ENCODE measurements at places on chromosomes 5 and 9.

DNA sequence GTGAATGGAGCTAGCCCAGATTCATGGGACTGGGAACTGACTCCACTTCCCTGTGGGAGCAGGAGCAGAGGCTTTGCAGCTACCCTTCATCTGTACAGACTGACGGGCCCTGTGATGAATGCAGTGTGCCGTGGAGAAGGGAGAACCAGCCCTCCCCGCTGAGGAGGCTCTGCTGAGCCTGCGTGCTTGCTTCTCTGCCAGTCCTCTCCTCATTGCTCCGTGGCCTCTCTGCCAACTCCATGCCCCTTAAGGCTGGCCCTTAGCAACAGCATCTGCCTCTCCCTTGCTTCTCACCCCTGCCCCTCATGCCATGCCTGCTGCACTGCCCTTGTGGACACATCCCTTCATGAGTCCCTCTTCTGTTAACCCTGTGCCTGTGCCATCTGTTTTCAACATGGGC lies 53.6 kb downstream of the GADD45G start:
- no peak for DNase-seq

DNA sequence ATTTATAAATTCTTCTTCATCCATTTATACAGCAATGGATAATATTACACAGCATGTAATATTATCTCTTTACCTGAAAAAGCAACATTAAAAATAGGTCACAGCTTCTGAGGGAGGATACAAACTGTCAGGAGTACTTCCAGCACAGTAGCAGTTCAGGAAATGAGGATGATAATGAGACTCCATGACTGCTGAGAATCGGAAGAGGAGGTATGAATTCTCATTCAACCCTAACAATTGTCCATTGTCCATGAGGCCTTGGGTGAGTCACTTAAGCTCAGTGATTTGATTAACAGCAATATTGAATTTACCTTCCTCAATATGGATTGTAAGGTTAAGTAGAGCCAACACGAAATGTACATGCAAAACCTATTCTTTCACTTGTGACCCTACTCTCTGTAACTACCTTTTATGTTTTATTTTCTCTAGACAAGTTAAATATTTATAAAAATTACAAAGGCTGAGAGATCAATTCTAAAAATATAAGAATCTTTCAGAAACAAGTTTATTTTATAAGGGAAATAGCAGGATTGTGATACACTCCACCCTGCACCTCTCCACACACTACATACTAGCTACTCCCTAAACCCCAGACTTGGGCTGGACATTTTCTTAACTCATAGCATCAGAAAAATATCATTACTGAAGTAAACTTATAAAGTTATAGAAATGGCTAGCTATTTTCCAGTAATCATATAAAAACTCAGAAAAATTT lies 159.1 kb upstream of the ACOT12 start:
- no peak for DNase-seq

DNA sequence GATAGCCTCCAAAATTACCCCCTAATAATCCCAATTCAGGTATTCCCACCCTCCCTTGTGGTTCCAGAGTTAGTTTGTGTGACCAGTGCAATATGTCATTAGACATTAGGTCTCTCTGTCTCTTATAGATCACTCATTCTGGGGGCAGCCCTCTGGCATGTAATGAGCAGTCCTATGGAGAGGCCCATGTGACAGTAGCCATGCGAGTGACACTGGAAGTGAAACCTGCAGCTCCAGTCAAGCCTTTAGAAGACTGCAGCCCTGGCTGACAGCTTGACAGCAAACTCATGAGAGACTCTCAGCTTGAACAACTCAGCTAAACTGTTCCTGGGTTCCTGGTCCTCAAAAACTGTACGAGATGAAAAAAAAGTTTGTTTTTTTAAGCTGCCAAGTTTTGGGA lies 54.0 kb upstream of the HSPB3 start:
- DNase-seq: no peak

GRCh38 chr5:370959-371810 lies 49.7 kb downstream of the AHRR start:
- no peak for DNase-seq

- no peak for DNase-seq
Measured at GRCh38 chr5:59711310-59711709, 182.2 kb downstream of the PDE4D start.

DNA sequence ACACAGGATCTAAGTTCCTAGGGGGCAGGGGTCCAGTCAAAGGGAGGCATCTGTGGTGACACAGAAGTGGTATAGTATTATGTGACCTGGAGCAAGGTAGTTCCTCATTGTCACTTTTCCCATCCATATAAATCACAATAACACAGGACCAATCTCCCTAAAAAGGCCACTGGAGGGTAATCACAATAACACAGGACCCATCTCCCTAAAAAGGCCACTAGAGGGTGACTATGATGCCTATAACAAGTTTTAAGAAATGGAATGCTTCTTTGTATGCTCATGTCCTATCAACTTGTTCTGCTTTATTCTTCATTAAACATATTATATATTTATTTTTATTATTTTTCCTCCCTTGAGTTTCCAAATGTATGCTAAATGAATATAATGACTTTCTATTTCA lies 254.6 kb downstream of the ASTN2 start:
- DNase-seq: no peak

DNA sequence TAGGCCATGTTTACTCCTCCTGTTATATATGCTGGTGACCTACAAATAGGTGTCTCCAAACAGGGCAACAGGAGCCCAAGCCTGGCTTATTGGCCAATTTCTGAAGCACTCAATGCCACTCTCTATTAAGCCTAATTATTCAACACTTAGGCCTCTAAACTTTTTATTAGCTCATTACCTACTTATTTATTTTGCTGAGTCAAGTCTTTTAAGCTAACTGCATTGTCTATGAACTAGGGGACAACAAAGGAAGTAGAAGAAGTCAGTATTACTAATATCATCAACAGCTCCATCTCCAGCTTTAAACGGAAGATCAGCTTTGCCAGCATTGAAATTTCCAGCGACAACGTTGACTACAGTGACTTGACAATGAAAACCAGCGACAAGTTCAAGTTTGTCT lies 28.2 kb downstream of the GABRP start:
- no peak for DNase-seq

DNA sequence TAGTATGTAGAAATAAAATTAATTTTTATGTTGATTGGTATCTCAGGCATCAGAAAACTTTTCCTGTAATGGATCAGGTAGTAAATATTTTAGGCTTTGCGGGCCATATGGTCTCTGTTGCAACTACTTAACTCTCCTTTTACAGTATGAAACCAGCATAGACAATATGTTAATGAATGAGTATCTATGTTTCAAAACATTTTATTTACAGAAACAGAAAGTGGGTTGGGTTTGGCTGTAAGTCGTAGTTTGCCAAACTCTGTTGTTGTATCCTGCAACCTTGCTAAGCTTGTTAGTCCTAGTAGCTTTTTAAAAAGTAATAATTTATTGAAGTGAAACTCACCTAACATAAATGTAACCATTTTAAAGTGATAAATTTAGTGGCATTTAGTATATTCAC lies 132.1 kb downstream of the NR3C1 start:
- no peak for DNase-seq

- DNase-seq: no peak
Measured at GRCh38 chr5:31757806-31758205, 118.9 kb downstream of the PDZD2 start.

DNA sequence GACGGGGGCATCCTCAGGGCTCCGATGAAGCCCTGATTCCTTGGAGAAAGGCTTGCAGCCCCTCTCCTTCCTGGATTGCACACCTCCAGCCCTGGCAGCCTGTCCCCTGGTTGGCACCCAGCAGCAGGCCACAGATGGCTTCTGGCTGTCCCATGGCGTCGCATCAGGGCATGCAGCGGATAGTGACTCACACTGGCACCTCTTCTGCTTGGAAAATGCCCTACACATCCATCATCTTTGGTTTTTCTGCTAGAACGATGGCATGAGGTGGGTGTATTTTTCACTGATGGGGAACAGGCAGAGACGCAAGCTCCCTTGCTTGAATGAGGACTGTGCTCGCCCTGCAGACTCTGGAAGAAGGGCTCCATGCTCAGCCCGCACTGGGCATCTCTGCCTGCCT lies 23.2 kb upstream of the IER5L start:
- DNase-seq: no peak

DNA sequence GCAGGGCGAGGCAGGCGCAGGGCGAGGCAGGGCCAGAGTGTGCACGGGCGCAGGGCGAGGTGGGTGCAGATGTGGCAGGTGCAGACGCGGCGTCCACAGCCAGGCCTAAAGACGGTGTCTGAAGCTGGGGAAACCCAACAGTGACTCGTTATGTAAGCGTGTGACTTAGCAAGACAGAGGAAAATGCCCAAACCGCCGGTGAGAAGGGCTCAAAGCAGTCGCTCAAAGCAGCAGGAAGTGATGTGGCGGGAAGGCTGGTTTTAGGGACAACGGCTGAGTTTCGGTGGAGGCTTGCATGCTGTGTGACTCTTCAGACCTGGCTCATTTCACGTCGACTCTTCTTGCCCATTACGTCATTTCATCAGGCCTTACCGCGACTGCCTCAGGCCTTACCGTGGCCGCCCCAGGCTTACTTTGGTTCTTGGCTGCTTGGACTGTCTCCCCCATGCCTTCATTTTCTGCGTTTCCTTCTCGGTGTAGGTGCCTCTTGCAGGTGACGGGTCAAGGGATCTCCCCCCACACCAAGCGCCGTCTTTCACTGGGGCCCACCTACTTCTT lies 50.5 kb upstream of the EXOC3 start:
- no peak for DNase-seq

DNA sequence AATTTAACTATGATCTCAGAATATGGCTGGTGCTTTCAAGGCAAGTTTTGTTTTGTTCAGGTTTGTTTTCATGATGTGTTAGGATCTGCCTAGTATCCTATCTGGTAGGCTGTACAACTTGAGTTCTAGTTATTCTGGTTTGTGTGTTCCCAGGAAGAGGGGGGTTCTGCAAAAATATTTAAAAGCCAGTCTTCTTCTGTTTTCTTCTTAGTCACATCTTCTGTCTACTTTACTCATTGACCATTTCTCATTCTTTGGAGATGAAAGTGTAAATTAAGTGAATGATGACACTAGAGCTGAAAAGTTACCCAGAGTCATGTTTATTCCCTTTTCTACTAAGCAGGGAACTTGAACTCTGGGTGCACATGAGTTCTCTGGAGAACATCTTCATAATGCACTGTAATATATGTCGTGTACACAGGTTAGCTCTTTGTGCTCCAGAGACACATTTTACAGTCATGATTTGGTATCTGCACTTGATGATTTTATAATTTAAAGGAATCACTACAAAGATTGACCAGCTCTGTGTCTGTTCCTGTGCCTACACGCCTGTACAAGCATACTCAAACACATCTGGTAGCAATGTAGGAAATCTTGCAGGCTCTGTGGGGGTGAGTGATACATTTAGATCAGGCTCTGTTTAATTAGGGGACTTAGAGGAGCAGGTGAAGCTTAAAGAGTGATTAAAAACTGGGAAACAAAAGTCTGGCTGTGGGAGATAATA lies 5.0 kb downstream of the SMAD5 start:
- no peak for DNase-seq

- no peak for DNase-seq
Measured at GRCh38 chr5:61280761-61281427, 51.2 kb upstream of the ZSWIM6 start.

DNA sequence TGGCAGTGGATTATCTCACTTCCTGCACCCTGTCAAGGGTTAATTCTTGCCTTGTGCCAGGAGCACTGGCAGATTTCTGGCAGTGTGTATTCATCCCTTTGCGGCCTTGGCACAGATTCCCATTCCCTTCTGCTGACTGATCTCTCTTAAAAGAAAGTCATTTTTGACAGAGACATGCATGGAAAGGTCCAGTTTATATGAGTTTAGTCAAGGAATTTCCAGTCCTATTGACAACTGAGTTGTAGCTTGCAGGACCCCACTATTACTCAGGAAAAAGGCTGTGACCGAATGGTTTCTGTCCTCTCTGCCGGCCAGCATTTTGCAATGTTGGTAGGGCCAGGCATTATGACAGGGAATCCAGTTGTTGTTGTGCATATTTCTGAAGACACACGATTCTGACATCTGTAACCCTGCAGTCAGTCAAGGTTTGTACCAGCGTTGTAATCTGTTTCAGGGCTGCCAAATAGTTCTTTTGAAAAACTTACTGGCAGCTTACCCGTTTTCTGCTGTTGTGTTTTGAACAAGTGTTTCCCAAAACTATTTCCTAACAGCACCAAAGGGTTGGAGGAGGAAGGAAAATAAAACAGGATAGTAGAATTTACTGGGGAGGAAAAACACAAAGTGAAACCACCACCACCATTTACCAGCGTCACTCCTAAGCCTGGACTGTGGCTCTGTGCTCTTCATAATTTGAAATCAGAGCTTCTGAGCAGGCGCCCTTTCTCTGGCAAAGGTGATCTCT lies 243.4 kb upstream of the KLF4 start:
- no peak for DNase-seq

DNA sequence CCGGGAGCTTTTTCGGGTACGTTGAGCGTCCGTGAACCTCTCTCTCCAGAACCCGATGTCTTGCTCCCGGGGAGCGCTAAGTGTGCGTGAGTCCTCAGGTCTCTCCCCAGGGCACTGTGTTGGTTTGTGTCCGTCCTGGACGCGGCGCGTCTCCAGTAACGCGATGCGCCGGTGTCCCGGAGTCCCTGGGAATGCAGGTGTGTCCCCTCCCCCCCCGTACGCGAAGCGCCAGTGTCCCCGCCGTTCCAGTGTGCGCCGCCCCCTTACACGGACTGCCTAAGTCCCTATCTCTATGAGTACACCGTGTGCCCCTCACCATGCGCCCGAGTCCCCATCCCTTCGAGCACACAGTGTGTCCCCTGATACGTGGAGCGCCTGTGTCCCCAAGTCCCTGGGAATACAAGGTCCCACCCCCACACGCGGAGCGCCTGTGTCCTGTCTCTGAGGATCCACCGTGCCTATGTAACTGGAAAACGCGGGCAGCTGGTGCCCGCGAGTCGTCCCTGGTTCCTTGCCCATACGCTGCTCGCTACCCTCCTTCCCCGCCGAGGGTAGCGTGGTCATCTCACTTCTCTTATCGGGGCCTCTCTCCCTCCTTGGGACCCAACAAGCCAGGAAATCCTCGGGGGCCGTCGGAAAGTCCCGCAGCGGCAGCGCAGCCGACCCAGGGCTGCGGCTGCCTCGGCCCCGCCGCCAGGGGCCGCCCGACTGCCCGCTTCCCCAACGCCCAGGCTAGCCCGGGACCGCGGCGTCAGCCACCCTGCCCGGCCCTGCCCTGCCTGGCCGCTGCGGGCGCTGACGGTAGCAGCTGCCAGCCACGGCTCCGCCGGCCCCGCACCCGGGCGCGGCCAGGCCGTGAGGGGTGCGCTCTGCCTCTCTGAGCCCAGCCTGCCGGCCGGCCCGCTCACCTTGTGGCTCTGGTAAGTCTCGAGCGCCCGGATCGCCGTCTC lies 709 bp downstream of the ELL2 start:
- no peak for DNase-seq

GRCh38 chr9:81669041-81669651 lies 20.2 kb downstream of the TLE1 start:
- DNase-seq: no peak

DNA sequence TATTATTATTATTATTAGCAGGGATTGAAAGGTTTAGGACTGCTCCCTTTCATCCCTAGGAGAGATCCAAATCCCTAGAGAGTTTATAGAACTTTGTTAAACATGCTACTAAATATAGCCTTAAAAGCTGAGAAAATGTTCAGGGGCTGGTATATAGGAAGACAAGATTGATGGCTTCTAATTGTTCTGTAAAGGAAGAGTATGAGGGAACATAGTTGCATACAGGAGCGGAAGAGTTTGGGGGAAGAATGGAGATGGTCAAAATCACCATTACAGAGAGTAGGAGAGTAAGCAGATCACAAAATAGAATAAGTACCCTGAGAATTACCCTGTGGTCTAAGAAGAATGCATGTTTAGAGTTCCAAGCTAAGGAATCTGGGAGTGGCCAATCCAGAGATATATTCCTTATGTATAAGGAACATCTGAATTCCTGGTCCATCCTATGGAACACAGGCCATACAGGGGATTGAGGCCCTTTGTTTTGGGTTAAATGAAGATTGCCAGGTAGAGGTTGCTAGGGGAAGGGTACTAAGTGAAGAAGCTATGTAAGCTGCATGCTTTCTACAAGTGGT lies 158.0 kb upstream of the APC start:
- DNase-seq: no peak
